ENCODE measurements at places on chromosomes 5 and 9.

- DNase-seq: no peak
Measured at GRCh38 chr5:64958757-64959391, 190.1 kb downstream of the CWC27 start.

DNA sequence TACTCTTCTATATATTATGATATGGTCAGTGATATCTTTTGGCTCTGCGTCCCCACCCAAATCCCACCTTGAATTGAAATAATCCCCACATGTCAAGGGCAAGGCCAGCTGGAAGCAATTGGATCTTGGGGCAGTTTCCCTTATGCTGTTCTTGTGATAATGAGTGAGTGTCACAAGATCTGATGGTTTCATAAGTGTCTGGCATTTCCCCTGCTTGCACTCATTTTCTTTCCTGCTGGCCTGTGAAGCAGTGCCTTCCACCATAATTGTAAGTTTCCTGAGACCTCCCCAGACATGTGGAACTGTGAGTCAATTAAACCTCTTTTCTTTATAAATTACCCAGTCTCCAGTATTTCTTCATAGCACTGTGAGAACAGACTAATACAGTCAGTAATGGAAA, 45.0 kb upstream of the TNC start:
- no peak for DNase-seq

GRCh38 chr5:139795074-139796001, at the start of gene PSD2:
Gene PSD2 (plus strand): TSS chr5:139795808. CDS start chr5:139809441, 13,633 bp downstream.
- no peak for DNase-seq

DNA sequence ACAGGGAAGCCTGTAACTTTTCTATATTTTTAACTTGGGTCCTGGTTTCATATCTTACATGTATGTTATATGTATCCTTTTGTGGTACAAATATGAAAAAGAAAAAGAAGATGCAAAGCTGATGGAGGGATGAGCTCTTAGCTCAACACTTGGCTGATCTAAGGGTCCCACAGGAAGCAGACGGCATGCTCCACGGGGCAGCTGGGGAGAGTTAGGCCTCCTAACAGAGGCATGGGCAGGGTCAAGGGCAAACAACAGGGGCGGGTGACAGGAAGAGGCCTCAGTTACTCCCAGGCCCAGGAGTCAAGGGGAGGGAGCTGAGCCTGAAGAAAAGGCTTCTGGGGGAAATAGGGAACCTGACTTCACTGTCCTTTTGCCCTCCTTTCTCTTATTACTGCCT, 287.2 kb downstream of the ZSWIM6 start:
- DNase-seq: no peak

DNA sequence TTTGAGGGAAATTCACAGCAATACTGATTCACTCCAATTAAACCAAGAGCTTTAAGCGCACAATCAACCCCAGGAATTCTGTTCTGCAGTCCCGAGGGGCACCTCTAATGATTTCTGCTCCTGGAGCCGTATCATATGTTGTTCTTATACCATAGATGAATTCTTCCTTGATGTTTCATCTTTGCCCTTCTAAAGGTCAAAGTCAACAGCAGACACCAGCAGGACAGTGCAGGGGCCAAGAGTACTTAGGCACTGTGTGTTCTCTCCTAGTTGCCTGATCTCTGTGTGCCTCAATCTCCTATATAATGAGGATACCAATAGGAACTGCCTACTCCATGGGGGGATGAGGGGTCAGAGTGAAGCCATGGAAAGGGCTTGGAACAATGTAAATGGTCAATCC, 16.5 kb downstream of the EPB41L4B start:
- DNase-seq: no peak

DNA sequence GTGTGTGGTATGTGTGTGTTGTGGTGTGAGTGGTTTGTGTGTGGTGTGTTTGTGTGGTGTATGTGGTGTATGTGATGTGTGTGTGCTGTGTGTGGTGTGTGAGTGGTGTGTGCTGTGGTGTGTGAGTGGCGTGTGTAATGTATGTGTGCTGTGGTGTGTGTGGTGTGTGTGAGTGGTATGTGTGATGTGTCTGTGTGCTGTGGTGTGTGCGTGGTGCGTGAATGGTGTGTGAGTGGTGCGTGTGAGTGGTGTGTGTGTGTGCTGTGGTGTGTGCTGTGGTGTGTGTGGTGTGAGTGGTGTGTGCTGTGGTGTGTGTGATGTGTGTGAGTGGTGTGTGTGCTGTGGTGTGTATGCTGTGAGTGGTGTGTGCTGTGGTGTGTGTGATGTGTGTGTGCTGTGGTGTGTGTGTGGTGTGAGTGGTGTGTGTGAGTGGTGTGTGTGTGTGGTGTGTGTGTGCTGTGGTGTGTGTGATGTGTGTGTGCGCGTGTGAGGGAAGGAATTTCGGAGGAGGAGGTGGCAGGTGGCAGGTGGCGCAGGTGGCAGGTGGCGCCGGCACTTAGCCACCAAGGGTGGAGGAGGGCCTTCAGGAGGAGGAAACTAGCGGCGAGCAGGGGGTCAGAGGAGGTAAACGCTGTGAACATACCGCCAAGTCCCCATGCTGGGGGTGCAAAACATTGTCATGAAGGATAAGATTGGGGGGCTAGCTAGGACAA, 191.8 kb downstream of the MELK start:
- DNase-seq: no peak

DNA sequence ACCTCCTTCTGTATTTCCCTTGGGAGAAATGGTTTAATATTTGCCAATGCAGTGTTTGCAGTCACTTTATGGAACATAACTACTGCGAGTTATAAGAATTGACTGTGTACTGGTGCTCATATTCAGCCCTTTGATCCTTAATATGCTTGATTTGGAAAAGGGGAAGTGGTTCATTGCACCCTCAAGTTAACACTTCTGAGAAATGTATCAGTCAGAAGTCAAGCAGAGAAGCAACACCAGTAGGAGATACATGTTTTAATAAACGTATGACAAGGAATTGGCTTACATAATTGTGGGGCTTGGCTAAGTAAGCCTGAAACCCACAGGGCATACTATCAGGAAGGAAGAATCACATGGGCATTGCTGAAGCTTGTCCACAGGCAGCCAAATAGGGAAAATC, 131.0 kb upstream of the SPRY4 start:
- no peak for DNase-seq

GRCh38 chr9:113682297-113682771, 193.8 kb upstream of the ZNF618 start:
- DNase-seq: no peak

DNA sequence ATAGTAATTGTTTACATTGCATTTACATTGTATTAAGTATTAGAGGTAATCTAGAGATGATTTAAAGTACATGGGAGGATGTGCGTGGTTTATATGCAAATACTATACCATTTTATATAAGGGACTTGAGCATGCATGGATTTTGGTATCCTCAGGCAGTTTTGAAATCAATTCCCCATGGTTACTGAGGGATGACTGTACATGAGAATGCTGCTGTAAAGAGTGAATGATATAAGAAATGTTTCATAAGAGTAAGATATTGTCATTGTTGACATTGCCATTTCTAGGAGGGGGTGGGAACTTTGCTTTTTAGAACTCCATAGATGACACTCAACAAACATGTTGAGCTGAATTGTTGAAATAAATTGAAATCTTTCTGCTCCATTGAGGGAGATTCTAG, 185.0 kb downstream of the SEMA6A start:
- DNase-seq: no peak

- no peak for DNase-seq
Measured at GRCh38 chr5:133715616-133716015, 103.3 kb upstream of the FSTL4 start.

DNA sequence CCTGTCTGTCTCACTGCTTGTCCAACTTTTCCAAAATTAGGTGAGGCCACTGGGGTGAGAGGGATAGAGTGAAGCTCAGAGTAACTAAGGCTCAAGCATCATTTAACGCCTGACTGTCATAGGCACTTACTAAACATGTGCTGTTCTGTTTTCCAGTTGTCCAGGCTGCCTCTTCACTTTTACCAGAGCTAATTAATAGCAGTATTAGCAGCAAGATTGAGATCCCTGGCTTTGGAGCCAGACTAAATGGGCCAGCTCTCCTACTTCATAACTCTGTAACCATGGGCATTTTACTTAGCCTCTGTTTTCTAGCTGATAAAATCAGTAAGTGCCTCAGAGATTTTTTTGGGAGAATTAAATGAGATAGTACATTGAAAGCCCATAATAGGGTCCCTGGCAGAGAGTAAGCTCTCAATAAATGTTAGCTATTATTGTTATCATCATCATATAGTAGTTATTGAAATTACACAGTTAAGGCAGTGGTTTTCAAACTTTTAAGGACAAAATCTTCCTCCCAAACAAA, 146.2 kb upstream of the LHFPL2 start:
- DNase-seq: no peak

DNA sequence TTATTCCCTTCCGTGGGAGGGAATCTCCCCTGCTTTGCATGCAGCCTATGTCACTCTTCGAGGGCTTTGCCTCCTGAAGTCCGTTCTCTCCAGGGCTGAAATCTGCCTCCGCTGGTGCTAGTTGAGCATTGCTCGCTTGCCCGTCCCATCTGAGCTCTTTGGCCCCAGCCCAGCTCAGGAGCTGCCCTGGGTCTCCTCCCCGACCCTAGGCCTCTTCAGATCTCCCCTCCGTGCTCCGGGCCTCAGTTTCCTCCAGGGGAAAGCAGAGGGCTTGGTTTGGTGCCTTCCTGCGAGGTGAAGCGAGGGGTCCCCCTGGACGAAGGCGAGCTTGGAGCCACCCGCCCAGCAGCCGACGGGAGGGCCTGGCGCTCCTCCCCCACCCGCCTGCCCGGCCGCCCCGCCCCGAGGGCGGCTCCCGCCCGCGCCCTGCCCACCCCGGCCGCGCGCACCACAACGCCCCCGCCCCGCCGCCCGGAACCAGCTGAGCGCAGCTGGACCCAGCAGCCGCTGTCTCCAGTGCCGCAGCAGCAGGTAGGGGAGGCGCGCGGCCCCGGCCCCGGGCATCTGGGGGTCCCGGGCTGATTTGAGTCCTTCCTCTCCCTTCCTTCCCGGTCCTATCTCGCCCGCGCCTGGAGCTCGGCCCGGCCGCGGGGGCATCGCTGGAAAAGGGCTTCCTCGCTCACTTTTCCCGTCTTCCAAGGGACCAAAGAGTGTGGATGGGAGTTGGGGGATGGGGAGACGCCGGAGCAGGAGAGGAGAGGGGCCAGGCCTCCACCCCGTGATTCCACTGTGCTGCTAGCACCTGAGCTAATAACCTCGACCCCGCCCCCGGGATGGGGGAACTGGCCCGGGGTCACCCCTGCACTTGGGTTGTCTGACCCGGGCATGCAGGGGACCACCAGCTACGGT, at the start of gene GSN:
GSN (plus strand) TSS at position 474 of the 909 bp plus-strand sequence. CDS start 33,810 bp downstream, outside the sequence.
- no peak for DNase-seq

DNA sequence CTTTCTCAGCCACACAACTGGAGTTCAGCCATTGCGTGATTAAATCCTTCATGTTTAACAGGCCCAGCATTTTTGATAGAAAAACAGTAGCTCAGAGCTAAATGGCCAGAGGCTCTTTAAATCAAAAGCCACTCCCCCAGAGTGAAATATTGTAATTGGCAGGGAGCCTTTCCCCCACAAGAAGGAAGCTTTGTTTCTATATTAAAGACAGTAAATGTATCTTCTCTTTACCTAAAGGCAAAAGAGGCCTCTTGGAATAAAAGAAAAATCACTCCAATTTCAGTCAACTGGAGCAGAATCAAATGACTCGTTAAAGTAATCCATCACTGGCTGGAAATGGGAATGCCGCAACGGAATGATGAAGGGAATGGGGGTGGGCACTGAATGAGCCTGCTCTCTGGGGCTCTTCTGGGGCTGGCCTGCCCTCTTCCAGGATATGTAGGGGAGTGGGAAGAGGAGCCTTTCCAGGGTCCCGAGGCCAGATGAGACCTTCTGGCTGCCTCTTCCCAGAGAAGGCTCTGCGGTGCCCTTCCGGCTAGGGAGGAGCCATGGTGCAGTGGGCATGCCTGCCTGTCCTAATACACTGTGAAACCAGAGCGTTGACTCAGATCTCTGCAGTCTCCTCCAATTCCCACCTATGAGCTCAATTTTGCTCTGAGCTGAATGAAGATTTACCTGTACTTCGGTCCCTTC, 45.2 kb downstream of the ANKDD1B start:
- DNase-seq: no peak

All from stimulated activated CD4-positive, alpha-beta T cell treated with anti-CD3 and anti-CD28 coated beads, Interleukin-1b, Interleukin-23, amount 100 ng/mL, for 1 hour (primary cell).